ENCODE measurements at places on chromosomes 5 and 9.

DNA sequence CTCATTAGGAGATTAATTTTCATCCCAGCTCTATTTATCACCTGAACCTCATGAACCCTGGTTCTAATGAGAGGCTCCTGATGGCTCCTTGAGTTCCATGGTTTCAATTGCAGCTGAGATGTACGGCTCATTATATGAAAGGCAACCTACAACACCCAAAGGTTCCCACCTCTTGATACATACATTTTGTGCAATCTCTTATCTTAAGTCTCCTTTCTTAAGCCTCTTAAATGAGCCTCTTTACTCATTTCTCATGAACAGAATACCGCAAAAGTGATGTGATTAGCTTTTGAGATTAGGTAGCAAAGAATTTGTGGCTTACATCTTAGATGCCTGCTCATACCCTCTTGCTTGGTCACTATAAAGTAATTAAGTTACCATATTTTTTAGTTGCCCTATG, 1964.0 kb upstream of the CDH6 start:
- DNase-seq = no peak

GRCh38 chr5:12017007-12017406, 112.8 kb upstream of the CTNND2 start:
- DNase-seq = no peak

GRCh38 chr5:61735531-61735930, 403.5 kb downstream of the ZSWIM6 start:
- DNase-seq = no peak

DNA sequence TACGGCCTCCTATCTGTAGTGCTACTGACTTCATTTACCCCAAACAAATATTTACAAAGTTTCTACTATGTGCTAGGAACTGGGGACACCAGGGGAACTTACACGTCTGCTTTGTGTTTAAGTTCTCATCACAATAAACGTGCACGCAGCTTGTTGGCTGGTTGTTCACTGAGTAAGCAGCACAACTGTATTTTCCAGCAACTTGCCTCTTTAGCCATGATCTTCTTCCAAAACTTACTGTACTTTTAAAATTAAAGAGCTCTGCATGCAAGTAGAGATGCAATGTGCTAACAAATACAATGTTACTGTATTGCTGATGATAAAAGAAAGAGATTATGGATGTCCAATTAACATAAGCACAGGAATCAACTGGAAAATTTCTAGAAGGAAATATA, 62.8 kb downstream of the RAPGEF1 start:
- no peak for DNase-seq

DNA sequence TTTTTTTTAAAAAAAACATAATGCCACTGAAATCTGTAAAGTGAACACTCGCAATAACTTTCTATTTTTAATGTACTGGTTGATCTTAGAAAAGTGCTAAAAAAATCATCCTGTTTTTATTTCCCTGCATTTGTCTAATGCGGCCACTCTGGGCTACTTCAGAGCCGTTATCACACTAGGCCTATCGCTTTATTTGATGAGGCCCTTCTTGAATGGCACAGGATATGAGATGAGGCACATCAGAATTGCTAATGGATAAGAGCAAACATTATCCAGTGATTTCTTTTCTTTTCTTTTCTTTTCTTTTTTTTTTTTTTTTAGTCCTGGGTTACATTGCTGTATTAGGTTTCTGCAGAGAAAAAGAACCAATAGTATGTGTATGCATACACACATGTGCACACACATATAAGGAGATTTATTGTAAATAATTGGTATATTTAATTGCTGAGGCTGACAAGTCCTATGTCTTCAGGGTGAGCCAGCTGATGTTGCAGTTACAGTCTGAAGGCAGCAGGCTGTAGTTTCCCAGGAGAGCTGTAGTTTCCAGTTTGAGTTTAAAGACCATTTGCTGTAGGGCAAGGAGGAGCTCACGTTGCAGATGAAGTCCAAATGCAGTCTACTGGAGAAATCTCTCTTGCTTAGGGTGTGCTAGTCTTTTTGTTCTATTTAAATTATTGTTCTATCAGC, 391.7 kb downstream of the MED10 start:
- no peak for DNase-seq

DNA sequence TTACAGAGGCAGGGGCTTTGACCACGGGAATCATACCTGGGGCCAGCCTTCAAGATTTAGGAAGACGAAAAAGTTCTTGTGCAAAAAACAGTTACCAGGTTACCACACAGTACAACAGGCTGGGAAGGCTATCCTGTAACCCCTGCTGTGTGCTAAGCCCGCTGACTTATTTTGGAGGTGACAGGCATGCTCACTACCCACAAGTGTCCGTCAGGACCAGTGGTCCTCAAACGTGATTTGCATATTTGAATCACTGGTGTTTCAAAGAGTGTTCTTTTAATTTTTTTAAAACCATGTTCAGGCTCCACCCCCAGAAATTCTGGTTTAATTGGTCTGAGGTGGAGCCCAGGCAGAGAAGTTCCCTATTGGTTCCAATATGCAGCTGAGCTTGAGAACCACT, 146.6 kb downstream of the TTLL11 start:
- no peak for DNase-seq

- peak; percentile 87 for DNase-seq
Measured at GRCh38 chr9:81621785-81622259, 67.5 kb downstream of the TLE1 start.

GRCh38 chr5:100165309-100165708, 369.9 kb upstream of the FAM174A start:
- no peak for DNase-seq

Data from NCI-H2081 (cell line).